ENCODE measurements at places on chromosomes 11 and 22. TPM values are rescaled to one million over a fixed set of nuclear protein-coding genes. Genes with fewer than 3 reads are reported as not detected.

The KIF18A gene
- 3.8 TPM for total RNA-seq

The VSIG2 gene
- total RNA-seq = 33.1 TPM

The LINC01488 gene
- not detected for total RNA-seq

The SAA4 gene
- total RNA-seq = not detected

The CD6 gene
- 0.40 TPM for total RNA-seq

The GVQW3 gene
- 3.3 TPM for total RNA-seq

The ELFN2 gene
- not detected for total RNA-seq

The ZNF70 gene
- 10.7 TPM for total RNA-seq

The C2CD2L gene
- 8.9 TPM for total RNA-seq

The LDHAL6A gene
- not detected for total RNA-seq

The TMEM41B gene
- 81.5 TPM for total RNA-seq

The PDGFB gene
- 3.6 TPM for total RNA-seq

The MRGPRE gene
- not detected for total RNA-seq

The GLB1L3 gene
- total RNA-seq = 0.67 TPM

The CARD18 gene
- total RNA-seq = not detected

The VWA5A gene
- 23.5 TPM for total RNA-seq

The GPR83 gene
- 9.4 TPM for total RNA-seq

The IGSF22 gene
- 0.93 TPM for total RNA-seq

The C11orf97 gene
- not detected for total RNA-seq

The MMP1 gene
- total RNA-seq = not detected

The SMTNL1 gene
- not detected for total RNA-seq

All from thyroid gland (tissue), 4 donors.